ENCODE measurements at places on chromosomes 2 and 18.

- no peak for DNase-seq
Observed at GRCh38 chr2:99771681-99772333, 282.0 kb upstream of the REV1 start.

- DNase-seq = no peak
Observed at GRCh38 chr18:58247363-58247834, 203.4 kb downstream of the NEDD4L start.

GRCh38 chr2:36561237-36561944, 36.6 kb downstream of the FEZ2 start:
- DNase-seq = no peak

GRCh38 chr2:207328944-207329386, 163.2 kb upstream of the KLF7 start:
- no peak for DNase-seq

- no peak for DNase-seq
Observed at GRCh38 chr2:165572151-165572550, 102.7 kb downstream of the CSRNP3 start.

- no peak for DNase-seq
Observed at GRCh38 chr18:48837676-48838075, 113.1 kb downstream of the SMAD7 start.

- DNase-seq = no peak
Observed at GRCh38 chr2:46793423-46794416, 121.9 kb downstream of the MCFD2 start.
